ENCODE measurements at places on chromosomes 12 and 14.

DNA sequence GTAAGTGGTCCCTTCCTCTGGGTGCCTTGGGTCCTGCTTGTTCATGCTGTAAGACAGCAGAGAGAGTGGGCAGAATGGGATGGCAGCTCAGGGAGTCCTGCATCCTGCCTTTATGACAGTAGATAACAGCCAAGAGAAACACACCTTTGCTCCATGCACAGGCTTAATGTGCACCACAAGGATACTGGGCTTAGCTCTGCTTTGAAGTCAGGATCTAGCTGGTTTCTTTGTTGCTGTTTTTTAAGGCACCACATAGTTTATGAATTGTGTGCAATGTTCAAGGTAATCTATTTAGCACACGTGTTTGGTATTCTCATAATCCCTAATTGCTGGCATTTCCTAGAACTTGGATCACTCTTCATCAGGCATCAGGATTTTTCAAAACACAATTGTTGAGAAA, 239.5 kb upstream of the DCN start:
- DNase-seq, result no peak

GRCh38 chr12:54370171-54370730, 6.0 kb upstream of the GPR84 start:
- no peak for DNase-seq

DNA sequence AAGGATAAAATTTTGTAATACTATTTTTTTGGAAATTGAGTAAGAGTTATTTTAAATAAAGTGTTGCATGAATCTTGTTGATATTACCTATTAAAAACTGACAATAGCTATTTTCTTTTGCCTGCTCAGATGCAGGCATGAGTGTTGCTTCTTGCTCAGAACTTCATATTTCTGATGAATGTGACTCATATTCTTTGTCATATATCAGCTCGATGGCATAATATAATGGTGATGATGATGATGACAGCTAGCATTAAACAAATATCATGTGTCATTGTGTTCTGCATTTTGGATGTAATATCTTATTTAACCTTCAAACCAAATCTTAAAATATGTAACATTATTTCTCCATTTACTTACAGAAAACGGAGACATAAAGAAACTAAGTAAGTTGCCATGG, 605.5 kb upstream of the FOXG1 start:
- DNase-seq, result no peak

- no peak for DNase-seq
Observed at GRCh38 chr14:63737582-63738006, 9.7 kb upstream of the SGPP1 start.
